ENCODE measurements at places on chromosomes 5 and 9.

DNA sequence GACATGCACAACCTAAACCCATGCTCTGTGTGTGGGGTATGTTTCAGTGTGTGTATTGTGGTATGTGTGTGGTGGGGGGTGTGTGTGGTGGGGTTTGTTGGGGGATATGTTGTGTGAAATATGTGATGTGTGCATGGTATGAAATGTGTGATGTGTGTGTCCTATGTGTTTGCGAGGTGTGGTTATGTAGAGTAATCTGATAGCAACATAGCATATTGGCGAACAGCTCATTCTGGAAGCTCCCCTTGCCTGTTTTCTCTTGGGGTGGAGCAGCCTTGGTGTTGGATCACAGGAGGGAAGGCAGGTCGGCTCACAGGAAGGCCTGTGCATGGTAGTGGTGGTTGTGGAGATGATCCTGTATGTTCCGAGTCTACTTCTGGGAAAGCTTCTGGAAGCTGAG lies 35.4 kb upstream of the PHF2 start:
- DNase-seq = no peak

- DNase-seq = no peak
Measured at GRCh38 chr5:150584556-150585335, 55.7 kb upstream of the SYNPO start.

DNA sequence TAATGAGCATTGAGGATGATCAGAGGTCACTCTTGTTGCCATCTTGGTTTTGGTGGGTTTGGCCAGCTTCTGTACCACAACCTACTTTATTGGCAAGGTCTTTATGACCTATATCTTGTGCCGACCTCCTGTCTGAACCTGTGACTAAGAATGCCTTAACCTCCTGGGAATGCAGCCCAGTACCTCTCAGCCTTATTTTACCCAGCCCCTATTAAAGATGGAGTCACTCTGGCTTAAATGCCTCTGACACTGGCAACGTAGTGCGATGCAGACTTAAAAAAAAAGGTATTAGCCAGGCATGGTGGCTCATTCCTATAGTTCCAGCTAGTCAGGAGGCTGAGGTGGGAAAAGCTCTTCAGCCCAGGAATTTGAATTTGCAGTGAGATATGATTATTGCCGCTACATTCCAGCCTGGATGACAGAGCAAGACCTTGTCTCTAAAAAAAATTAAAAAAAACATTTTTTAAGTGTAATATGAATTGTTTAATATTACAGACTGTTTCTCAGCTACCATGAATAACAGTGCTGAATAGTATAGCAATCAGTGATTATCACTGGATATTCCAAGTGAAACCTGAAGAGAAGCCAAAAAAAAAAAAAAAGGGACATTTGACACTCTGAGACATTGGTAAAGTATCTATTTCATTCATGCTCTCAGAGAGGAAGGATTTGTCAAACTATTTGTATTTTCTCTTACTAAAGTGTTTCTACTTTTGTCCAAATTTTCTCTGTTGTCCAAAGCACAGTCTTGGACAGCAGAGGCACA lies 18.3 kb upstream of the STOM start:
- DNase-seq = no peak

GRCh38 chr9:122788831-122789230 lies at the start of gene OR5C1:
OR5C1 (plus strand) TSS chr9:122788933; CDS start chr9:122788933, 0 bp downstream.
- DNase-seq = no peak

- DNase-seq = no peak
Measured at GRCh38 chr9:85647571-85647970, 94.2 kb downstream of the AGTPBP1 start.

DNA sequence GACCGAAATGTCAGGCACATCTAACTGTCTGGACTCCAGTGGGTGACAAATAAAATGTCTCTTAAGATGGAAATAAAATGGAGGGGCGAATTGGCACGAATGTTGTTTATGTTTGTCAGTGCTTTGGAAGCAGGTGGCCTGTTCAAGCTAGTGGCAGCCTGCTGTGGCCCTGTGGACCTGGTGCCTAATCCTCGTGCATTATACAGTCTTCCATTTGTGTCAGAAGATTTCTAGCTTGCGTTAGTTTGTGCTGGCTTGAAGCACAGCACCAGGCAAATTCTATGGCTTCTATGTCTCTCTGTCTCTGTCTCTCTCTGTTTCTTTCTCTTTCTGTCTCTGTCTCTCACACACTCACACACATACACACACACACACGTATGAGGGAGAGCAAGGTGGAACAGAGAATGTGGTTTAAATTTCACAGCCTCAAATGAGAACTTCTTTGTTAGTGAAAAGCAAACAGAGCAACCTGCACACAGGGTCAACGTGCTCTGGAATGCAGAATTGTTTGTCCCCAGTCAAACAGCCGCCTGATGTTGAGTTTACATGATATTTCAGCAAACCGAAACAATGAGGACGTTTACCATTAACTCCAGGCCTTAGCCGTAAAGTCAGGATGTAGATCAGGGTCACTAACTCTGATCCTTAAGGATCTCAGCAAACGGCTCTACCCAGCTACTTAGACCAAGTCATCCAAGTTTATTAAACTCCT lies 39.0 kb upstream of the CD180 start:
- no peak for DNase-seq

GRCh38 chr9:34079181-34079580 lies 30.5 kb upstream of the UBAP2 start:
- no peak for DNase-seq

- DNase-seq = no peak
Measured at GRCh38 chr9:75085640-75086039, 2.3 kb downstream of the NMRK1 start.

DNA sequence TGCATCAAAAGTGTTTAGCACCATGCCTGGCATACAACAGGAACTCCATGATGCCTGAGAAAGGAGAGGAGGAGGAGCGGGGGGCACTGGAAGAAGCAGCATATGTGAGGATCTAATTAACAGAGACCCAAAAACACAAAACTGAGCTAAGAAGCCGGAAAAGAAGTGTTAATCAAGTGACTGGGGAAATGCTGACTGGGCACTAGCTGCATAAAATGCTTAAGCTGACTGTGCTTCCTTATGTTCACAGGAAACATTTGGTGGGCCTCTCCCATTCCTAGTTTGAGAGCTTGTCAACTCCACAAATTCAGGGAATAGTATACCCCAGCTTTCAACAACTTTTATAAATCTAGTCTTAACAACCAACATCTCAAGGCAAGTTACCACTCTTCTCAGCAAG lies 26.6 kb downstream of the DEPDC1B start:
- no peak for DNase-seq

GRCh38 chr5:180138976-180139730 lies 67.6 kb upstream of the RNF130 start:
- DNase-seq = no peak

- no peak for DNase-seq
Measured at GRCh38 chr5:160213537-160213936, 15.8 kb upstream of the FABP6 start.

DNA sequence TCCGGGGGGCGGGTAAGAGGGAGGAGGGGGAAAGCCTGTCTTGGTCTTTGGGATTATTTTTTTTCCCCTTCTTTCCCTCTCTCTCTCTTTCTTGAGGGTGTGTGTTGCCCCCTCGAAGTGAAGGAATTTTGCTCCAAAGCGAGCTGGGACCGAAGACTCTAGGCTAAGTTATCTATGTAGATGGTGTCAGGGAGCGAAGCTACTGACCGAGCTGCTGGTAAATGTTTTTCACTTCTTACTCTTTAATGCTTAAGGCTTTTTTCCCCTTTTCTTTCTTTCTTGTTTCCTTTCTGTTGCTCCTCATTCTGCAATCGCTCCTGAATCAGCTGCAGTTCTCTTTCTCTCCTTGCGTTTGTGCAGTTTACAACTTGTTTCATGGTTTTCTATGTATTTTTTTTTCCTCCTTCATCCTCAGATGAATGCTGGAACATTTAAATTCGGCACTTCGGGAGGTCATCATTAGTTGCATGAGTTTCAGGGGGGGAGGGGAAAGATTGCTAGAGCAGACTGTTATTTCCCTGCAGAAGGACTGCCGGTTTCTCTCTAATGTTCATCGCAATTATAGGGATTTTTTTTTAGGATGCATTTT lies 1312.0 kb upstream of the WWC1 start:
- DNase-seq = no peak

- no peak for DNase-seq
Measured at GRCh38 chr5:135063511-135064234, 29.6 kb upstream of the PITX1 start.

GRCh38 chr9:136292026-136292538 lies 11.8 kb downstream of the CCDC187 start:
- DNase-seq = no peak

DNA sequence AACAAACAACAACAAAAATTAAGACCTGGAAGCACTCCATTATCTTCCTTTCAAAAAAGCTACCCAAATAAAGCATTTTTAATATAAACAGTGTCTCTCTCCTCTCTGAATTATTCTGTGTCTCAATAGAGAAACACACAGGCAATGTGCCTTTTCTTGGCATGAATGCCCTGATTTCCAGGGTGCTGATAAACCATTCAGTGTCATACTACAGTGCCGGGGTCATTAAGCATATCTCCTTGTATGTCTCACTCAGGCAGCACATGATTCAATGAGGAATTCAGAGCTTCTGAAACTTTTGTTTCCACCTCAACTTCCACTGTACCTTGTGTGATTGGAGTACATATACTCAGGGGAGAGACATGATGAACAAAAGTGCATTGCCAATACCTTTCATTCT lies 294.0 kb upstream of the SLC24A2 start:
- no peak for DNase-seq
